ENCODE measurements at places on chromosomes 6 and 20.

DNA sequence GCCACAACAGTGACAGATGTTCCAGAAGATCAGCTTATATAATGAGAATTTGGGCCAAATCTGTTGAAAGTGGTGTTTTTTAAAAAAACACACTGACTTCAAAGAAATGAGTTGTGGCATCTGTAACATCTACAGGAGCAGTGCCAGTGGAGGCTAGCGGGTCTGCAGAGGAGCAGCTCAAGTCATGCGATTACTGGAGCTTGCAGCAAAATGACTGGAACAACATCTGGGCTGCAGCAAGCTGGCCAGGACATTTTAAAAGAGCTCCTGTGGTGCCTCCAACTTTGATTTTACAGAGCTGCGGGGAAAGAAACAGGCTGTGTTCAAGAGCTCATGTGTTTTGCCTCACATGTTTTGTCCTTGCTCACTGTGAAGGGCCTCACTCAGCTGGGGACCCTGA lies 57.2 kb downstream of the TBX18 start:
- DNase-seq: no peak

DNA sequence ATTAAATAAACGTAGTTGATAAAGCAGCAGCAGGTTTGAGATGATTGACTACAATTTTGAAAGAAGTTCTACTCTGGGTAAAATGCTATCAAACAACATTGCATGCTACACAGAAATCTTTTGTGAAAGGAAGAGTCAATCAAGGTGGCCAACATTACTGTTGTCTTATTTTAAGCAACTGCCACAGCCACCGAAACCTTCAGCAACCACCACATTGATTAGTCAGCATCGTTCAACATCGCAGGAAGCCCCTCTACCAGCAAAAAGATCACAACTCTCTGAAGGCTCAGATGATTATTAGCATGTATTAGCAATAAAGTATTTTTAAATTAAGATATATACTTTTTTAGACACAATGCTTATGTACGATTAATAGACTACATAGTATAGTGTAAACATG lies 14.0 kb downstream of the PGBD1 start:
- no peak for DNase-seq

GRCh38 chr6:52491203-52492069 lies 71.3 kb downstream of the EFHC1 start:
- DNase-seq: no peak

- DNase-seq: no peak
Observed at GRCh38 chr20:39705032-39705431, 742.9 kb downstream of the DHX35 start.

GRCh38 chr6:8814440-8815000 lies 379.2 kb upstream of the SLC35B3 start:
- no peak for DNase-seq

- no peak for DNase-seq
Observed at GRCh38 chr20:46128310-46129151, 10.4 kb downstream of the CD40 start.

DNA sequence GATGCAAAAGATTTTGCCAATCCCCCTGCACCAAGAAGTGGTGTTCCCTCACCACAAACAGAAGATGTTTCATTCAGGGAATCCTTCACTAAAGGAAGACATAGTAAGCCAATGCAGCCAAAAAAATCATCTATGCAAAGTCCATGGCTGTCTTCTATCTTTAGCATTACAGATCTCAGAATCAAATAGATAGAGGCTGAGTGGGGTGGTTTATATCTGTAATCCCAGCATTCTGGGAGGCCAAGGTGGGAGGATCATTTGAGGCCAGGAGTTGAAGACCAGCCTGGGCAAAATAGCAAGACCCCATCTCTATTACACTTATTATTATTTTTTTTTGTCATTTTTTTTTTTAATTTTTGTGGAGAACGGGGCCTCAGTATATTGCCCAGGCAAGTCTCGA lies 32.9 kb upstream of the ZNF217 start:
- DNase-seq: no peak

DNA sequence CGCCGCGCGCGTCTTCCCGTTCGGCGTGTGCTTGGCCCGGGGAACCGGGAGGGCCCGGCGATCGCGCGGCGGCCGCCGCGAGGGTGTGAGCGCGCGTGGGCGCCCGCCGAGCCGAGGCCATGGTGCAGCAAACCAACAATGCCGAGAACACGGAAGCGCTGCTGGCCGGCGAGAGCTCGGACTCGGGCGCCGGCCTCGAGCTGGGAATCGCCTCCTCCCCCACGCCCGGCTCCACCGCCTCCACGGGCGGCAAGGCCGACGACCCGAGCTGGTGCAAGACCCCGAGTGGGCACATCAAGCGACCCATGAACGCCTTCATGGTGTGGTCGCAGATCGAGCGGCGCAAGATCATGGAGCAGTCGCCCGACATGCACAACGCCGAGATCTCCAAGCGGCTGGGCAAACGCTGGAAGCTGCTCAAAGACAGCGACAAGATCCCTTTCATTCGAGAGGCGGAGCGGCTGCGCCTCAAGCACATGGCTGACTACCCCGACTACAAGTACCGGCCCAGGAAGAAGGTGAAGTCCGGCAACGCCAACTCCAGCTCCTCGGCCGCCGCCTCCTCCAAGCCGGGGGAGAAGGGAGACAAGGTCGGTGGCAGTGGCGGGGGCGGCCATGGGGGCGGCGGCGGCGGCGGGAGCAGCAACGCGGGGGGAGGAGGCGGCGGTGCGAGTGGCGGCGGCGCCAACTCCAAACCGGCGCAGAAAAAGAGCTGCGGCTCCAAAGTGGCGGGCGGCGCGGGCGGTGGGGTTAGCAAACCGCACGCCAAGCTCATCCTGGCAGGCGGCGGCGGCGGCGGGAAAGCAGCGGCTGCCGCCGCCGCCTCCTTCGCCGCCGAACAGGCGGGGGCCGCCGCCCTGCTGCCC lies 1.1 kb downstream of the SOX4 start:
- no peak for DNase-seq

- DNase-seq: no peak
Observed at GRCh38 chr6:168864541-168865460, 388.8 kb downstream of the THBS2 start.

DNA sequence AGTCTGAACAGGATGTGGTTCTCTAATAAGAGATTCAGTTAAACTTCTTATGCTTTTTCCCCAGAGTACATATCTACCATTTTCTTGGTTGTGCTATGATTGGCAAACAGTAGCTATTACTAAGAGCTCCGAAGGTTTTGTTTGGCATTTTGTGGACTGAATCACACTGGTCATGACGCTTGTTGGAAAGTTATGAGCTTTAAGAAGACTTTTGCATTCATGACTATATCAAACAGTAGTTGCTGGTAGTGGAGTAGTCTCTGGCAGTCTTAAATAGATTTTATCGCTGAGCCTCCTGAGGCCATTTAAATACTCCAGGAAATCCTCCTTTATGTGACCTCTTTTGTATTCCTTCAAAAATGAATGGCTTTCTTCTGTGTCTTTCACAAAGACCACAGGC lies 40.8 kb downstream of the CCDC170 start:
- no peak for DNase-seq

GRCh38 chr6:154232013-154232910 lies 124.3 kb downstream of the IPCEF1 start:
- DNase-seq: no peak

DNA sequence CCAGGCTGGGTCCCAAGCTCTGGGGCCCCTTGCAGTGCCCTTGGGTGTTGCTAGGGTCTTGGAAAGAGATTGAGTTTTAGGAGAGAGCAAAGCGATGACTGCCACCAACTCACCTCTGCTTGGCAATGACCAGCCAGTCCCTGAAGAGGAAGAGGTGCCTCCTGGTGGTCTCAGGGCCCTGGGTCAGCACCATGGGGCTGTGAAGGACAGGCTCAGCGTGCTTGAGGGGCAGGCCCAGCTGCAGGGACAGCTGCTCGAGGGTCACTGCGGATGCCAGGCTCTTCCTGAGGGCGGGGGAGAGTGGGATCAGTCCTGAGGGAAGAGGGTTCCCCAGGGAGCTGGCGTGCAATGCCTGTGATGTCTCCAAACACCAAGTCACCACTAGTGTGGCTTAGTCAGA lies 50.8 kb upstream of the TAGAP start:
- no peak for DNase-seq

DNA sequence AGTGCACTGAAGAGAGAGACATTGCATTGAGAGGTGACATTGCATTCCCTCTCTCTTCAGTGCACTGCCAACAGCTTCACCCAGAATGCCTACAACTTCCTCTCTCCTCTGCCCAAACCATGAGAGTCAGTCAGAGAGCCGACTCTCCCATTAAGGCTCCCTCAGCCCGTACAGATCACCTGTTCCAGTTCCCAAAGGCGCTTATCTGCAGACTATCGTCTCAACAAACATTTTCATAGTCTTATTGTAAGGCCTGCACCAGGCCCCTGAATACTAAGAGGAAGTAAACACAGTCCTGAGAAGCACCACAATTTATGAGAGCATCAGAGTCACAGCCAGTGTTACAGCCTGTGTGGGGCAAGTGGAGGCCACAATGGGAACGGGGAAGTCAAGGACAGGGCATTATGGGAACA lies 53.7 kb downstream of the GFOD1 start:
- DNase-seq: no peak

DNA sequence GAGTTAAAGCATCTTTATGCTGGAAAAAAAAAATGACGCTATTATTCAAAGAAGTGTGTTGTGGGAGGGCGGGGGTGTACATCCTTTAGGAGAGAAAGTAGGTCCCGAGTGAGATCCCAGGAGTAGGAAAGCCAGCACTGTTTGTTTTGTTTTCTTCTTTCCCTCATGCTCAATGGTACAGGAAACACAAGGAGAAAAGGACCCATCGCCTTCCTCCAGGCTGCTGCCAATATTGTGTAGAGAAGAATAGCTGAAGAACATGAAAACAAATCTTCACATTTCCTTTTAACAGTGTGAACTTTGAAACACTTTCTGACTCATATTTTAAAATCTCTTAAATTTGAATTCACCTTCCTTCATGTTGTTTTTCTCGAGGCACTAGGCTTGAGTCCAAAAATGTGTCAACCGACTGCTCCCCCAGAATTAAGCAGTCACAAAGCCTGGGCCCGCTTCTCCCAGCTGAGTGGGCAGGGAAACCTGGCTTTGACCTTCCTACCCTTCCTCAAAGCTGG lies 22.3 kb downstream of the PPP1R16B start:
- no peak for DNase-seq

DNA sequence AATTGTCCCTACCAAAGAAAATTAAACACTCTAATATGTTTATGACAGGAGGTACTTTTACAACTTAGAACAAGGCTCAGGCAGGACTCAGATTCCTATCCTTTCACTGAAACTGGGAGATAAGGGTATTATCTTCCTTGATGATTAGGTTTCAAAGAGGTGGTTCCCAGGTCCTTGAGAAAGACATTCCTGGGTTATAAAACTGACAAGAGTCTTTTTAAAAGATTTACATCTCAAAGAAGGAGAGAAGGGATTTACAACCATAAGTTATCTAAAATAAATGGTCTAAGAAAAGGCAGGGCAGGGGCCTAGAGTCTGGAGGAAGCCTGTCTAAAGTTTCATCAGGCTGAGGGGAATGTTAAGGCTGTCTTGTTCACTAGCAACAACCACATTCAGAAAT lies 1492.5 kb downstream of the HACE1 start:
- no peak for DNase-seq

DNA sequence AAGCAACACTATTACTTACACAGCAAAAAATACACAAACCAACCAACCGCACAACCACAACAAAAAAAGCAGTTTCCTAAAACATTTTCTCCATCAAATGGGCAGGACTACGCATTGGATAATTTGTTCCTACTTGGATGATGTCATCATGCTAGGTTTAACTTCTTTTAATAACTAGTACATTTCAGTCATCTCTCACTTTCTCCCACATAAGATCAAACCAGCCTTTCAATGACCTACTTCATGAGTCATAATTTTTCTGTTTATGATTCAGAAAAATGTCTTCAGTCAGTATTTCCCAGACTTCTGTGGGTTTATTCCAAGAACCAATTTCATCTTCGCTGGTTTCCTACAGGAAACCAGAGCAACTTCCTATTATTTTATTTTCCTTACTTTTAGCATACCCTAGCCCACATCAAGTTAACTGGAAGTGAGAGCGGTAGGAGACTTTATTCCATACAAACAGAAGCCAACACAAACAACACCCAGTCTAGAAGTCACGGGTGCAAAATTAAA lies 134.2 kb downstream of the GMDS start:
- no peak for DNase-seq

DNA sequence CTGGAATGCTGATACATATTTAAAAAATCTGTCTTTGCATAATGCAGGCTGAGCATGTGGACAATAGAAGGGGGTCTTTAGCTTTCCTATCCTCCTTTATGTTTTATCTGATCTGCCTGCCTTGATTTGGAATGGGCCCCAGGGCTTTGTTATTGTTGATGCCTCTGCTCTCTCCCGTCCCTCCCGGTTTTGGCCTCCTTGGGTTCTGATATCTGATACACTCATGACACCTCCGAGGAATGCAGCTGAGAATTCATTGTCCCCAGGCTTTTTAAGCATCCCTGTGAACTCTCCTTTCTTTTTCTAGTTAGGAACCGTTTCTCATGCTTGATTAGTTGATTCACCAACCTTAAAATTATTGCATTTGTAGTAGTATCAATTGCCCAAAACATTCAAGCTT lies 185.5 kb upstream of the RALGAPA2 start:
- DNase-seq: no peak

GRCh38 chr6:105733556-105734162 lies 330.8 kb upstream of the PREP start:
- DNase-seq: no peak
